ENCODE measurements at places on chromosomes 11 and 22.

GRCh38 chr22:46006379-46007002 is 29.5 kb upstream of the WNT7B start:
- DNase-seq, result peak; percentile 85

GRCh38 chr11:9201372-9202162 is 63.6 kb downstream of the DENND5A start:
- no peak for DNase-seq

DNA sequence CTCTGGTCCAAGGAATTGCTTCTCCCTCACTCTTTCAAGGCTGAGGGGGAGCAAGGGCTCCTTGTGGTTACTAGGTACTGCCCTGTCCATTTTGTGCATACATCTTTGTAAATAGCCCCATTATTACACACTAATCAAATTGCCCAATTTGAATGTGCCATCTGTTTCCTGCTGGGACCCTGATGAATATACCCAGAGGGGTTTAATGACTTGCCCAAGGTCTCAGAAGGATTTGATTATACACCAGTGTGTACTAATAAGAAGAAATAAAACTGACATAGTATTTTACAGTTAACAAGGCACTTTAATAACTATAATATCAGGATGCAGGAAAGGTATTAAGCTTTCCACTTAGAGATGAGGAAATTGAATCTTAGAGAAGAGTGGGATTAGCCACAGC is 64.6 kb upstream of the PTPRJ start:
- no peak for DNase-seq

- DNase-seq, result no peak
Observed at GRCh38 chr22:40414838-40415505, 44.6 kb downstream of the SGSM3 start.

DNA sequence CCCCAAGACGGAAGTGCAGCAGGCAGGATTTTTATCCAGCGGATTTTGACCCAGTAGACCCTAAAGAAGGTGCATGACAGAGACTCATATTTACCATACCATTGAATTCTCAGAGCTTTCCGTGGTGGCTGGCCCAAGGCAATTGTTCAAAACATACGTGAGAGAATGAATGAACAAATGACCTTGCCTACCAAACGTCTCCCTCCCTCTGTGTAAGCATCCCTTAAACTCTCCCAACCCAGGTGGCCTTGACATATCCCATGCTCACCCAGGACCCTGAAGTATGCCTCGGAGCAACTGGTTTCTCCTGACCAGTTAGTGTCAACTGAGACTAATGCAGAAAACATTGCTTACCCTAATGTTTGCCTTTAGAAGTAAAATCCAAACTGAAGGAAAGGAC is 154.9 kb downstream of the TEAD1 start:
- DNase-seq, result no peak

DNA sequence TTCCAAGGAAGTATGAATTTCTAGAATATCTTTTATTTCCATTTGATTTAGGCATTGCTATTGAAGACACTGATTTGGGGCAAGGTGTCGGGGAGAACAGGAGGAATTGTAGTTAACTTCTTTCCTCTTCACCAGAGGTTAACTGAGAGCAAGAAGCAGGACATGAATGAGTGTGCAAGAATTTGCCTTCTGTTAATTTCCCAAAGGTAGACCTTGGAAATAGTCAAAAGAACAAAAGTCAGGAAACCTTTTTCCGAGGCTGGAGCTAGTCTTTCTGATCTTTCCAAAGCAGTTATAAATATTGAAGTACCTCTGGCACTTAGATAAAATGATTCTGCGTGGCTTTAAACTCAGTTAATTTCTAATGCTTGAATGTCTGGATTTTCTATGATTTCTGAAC is 66.9 kb downstream of the MTMR3 start:
- no peak for DNase-seq

GRCh38 chr11:61616434-61616833 is 35.6 kb upstream of the SYT7 start:
- DNase-seq, result peak; percentile 75

DNA sequence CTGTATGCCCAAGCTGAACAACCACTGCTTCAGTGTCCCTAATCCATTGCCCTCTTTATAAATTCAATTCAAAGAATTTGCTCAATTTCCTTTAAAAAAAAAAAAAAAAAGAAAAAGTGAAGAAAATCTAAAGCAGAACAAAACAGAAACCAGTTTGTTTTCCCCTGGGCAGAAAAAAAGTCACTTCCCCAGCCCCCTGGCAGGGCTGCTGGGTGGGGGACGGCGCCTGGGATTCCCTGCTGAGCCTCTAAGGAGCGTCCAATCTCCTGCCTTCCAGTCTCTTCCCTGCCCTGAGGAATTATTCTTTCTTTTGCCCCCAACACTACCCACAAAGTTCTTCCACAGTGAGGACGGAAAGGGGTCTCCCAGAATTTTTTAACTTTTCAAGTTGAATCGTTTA is 23.9 kb downstream of the DKK3 start:
- DNase-seq, result no peak

DNA sequence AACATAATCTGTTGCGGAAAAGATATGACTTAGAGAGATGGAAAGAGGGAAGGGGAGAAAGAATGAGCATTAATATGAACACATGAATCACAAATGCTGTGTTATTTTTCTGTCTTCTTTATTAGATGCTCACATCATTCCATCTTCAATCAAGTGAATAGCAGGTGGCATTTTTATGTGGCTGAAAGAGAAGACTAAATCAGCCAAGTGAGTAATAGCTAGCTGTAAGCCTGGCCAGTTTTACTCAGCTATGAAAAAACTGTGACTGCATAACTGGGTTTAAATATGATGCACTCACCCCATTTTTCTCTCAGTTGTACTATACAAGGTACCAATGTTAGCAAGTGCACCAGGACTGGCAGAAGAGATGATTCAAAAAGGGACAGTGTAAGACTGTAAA is 571.1 kb downstream of the JRKL start:
- DNase-seq, result no peak

- no peak for DNase-seq
Observed at GRCh38 chr22:31683181-31684105, 21.4 kb upstream of the PISD start.

GRCh38 chr11:94747146-94747545 is 21.0 kb upstream of the AMOTL1 start:
- no peak for DNase-seq

GRCh38 chr22:19646383-19646782 is 67.9 kb upstream of the SEPTIN5 start:
- no peak for DNase-seq

DNA sequence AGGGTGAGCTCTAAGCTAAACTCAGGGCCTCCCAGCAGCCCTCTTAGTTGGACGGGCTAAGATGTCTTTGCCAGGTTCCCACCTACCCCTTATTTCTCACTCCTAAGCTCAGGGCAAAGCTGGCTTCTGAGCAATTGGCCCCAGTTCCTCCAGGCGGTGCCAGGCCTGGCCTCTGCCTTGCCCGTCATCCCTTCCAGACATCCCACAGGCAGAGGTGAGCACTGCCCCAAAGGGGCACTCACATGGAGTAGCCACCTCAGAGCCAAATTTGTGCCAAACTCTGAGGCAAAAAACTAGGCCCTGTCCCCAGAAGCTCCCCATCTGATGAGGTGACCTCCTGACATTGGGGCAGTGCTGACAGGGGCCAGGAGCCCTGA is 9.7 kb downstream of the RHOD start:
- no peak for DNase-seq

- no peak for DNase-seq
Observed at GRCh38 chr11:69636512-69637197, 4.3 kb upstream of the CCND1 start.

DNA sequence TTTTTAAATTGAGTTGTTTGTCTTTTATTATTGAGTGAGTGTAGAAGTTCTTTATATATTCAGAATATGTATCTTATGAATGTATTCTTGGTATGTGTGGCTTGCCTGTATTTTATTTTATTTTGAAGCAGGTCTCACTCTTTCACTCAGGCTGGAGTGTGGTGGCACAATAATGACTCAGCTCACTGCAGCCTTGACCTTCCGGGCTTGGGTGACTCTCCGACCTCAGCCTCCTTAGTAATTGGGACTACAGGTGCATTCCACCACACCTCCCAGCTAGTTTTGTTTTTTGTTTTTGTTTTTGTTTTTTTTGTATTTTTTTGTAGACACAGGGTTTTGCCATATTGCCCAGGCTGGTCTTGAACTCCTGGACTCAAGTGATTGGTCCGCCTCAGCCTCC is 24.5 kb upstream of the MPPED2 start:
- DNase-seq, result no peak

- DNase-seq, result no peak
Observed at GRCh38 chr11:86940122-86940777, 14.9 kb downstream of the FZD4 start.

- no peak for DNase-seq
Observed at GRCh38 chr22:42332089-42332488, 61.6 kb upstream of the TCF20 start.

GRCh38 chr11:67561971-67562619 is 21.5 kb upstream of the GSTP1 start:
- no peak for DNase-seq

DNA sequence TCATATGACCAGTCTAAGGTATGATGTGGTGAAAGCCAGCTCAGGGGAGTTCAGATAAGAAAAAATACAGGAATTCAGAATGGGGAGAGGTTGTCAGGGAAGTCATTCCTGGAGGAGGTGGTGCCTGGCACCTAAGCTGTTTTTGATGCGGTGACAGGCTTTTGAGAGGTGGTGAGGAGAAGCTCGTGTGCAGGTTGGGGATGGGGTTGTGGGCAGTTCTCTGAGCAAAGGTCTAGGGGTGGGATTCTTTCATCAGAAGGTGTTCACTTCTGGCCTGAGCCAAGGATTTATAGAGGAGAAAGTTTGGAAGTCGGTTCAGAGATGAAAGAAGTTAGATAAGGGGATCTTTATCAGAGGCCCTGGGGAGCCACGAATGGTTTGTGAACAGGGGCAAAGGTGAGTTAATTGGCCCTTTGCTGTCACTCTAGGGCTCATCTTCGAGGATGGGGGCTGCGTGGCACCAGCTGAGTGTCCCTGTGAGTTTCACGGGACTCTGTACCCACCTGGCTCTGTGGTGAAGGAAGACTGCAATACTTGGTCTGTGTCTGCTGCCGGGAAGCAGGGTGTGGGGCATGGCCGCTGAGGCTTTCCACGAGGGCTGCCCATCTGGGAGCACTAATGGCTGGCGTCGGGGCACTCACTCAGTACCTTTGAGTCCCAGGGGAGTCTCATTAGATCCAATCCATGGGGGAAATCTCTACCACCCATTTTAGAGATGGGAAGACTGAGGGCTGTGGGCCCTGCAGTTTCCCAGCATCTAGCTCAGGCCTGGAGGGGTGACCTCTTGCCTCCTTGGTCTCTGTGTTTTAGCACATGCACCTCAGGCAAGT is 13.4 kb downstream of the OTOG start:
- no peak for DNase-seq

GRCh38 chr11:121645001-121645400 is 192.2 kb upstream of the SORL1-AS1 start:
- no peak for DNase-seq

- DNase-seq, result peak; percentile 38
Observed at GRCh38 chr11:47460571-47461235, 11.8 kb upstream of the RAPSN start.

- DNase-seq, result no peak
Observed at GRCh38 chr11:64364911-64365310, 5.9 kb downstream of the RPS6KA4 start.

DNA sequence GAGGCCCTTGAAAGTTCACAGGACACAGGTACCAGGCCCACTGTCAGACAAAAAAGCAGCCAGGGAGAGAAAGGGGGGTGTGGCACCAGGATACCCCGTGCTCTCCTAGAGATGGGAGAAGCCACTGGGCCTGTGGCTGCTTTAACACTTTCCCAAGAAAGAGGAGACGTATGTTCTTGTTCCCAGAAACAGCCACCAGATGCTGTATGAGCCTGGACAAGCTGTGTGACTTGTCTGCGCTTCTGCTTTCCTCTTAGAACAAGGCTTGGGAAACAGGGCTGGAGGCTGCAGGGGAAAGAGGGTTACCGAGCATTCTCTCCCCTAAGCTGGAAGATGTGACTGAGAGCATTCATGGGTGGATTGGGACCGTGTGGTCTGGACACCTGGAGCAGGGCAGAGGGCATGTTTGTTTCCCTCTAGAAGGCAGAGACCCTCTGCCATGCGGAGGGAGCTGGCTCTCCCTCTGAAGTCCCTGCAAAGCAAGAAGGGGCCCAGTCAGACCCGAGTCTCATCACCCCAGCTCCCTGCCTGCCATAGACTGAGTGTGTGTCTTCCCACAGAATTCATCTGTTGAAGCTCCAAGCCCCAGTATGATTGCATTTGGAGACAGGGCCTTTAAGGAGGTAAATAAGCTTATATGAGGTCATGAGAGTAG is 74.1 kb downstream of the TRIM29 start:
- no peak for DNase-seq

DNA sequence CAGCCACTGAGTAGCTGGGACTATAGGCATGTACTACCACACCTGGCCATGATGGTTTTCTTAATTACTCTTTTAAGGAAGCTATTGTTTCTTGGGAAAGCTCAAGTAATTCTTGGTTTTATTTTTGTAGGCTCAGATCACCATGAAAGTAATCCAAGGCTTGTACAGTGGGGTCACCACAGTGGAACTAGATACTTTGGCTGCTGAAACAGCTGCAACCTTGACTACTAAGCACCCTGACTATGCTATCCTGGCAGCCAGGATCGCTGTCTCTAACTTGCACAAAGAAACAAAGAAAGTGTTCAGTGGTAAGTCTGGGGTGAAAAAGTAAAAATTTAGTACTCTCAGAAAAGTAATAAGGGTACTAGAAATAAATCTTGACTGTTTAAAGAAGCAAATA is 11.3 kb downstream of the RRM1 start:
- DNase-seq, result no peak

DNA sequence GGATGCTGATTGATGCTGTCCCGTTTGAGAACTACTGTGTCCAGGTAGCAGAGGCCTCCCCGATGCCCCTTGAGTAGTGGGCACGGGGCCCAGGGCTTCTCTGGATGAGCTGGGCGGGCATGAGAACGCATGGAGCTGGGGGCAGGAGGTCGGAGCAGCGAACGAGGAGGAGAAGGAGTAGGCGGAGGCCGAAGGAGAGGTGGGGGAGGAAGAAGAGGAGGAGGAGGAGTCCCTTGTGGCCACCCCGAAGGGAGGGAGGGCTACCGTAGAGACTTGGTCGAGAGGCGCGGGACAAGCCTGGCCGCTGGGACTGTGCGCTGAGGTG is 62.9 kb downstream of the CRYBB2 start:
- DNase-seq, result no peak

DNA sequence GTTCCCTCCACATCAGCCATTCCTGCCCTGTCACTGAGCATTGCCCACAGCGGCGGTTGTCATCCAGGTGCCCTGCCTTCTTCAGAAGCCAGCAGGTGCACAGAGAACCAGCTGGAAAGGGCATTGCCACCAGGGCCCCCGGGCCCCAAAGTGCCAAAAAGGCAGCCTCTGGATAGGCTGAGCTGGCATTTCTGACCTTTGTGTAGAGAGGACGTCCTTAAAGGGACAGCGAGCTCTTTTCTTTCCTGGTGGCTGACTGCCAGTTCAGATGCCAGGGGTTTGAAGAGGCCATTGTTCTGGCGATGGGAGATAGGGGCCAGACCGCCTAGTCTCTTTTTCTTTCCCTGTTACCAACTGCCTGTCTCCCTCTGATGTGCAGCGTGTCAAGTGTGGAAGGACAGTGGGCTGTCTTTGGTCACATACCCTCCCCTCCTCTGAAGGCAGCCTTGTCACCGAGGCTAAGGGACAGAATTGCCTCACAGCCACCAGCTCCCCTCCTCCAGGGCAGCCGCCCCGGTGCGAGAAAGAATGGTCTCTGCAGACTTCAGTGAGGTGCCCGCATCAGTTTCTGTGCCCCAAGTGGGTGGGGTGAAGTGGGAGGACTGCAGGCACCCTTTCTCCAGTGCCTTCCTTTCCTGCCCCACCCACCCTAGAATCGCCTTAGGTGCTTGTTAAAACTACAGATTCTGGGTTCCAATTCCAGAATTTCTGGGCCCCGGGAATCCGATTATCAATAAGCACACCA is 109.6 kb downstream of the SCN3B start:
- no peak for DNase-seq

- DNase-seq, result peak; percentile 35
Observed at GRCh38 chr22:16932577-16932976, 75.4 kb downstream of the GAB4 start.

Data from HT1080 (cell line).